ENCODE measurements at places on chromosomes 4 and X.

DNA sequence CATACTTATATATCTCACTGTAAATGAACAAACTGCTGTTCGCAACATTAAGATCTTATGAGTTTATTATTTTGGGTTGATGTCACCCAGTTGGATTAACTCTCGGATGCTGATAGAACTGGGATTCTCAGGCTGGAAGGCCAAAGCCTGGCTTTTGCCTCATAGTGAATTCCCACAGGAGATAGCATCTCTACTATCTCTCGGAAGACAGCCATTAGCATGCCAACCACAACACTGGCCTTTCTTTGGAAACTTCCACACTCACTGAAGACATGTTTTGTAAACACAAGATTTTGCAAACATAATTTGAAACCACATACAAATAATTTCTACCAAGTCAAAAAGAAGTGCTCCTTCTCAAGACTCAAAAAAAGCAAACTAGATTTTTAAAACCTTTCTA is 4.5 kb upstream of the ATP6AP2 start:
- DNase-seq = no peak

- DNase-seq = no peak
Measured at GRCh38 chr4:185912779-185913178, 100.8 kb upstream of the SORBS2 start.

- DNase-seq = peak; percentile 10
Measured at GRCh38 chr4:41212616-41213203, 1.6 kb downstream of the APBB2 start.

- no peak for DNase-seq
Measured at GRCh38 chrX:154010330-154011087, 9.2 kb downstream of the IRAK1 start.

All from CD4-positive, alpha-beta T cell treated with Interleukin-21 for 1 hour (primary cell).